ENCODE measurements at places on chromosomes 16 and 17.

DNA sequence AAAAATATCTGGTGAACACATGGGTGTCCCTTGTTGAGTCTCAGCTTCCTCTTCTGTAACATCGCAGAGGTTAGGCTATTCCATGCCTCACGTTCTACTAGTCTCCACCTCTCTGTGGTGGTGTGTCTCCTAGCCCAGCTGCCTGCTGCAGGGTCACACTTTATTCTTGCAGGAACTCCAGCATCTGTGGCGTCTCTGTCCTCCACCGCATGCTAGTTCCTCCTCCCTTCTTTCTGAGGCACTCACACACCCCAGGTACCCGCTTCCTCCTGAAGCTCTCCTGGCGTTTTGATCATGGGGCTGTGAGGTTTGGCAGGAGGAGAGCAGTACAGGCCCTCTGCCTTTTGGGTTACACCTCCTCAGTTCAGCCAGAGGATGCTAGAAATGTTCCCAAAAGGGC lies 9.9 kb upstream of the TEX2 start:
- no peak for DNase-seq

GRCh38 chr17:40122136-40122998 lies 596 bp downstream of the MSL1 start:
- DNase-seq: peak; percentile 44

- peak; percentile 24 for DNase-seq
Measured at GRCh38 chr16:79613009-79613408, 12.5 kb upstream of the MAF start.

- peak; percentile 41 for DNase-seq
Measured at GRCh38 chr16:528111-529011, 849 bp downstream of the CAPN15 start.

- no peak for DNase-seq
Measured at GRCh38 chr16:78331731-78332130, 232.3 kb downstream of the WWOX start.

DNA sequence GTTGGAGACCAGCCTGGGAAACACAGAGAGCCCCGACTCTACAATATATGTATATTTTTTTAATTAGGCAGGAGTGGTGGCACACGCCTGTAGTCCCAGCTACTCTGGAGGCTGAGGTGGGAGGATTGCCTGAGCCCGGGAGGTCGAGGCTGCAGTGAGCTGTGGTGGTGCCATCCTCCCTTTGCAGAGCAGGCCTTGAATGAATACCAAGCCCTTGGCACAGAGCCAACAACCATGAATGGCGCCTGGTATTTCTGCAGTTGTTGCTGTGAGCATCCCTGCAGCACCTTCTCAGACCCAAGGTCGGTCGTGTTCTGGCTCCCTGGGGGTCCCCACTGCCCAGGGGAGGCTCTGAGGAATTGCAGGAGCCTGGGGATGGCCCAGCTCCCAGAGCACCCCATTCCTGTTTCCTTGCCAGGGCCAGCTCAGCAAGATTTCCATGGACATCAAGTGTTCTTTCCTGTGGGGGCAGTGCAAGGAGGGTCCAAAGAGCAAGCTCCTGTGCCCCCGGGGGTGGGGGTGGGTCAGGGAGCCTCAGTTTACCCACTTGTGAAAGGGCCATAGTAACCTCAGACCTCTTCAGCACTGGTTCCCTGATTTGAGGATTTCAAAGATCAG lies 25.6 kb upstream of the RMI2 start:
- DNase-seq: no peak

DNA sequence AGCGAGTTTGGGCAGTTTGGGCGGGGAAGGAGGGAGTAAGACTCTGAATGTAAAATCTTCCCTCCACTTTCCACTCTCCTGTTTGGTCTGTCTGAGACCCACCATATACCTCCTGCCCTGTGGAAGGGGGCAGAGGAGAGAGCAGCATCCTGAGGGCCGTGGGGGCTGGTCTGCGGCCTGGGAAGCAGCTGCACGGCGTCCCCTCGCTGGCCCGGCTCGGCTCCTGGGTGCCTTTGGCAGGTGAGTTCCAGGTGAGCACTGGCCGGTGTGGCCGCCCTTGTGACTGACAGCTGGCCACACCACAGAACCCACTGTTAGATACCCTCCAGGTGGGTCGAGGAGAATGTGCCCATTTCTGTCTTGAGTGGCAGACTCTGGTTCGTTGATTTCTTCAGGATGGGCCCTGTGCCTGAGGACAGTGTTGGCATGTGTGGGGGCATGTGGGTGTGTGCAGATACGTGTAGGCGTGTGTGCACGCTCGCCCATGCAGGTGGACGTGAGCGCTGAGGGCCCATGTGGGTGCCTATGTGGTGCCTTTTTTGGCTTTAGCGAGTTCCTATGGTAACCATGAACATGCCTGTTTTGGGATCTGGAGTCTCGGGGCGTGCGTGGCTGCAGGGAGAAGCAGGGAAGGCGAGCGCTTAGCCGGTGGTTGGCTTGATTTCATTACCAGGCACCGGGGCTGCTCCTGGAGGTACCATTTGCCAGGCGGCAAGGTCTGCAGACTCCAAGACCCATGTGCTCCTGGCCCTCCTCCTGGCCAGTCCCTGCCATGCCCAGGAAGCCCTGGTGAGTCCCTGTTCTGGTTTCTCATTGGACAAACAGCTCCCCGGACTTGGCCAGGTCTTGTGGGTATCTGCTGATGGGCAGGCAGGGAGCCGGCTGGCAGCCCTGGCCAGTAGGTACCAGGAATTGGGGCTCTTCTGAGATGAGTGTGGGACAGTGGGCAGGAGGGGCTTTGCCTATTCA lies 12.4 kb downstream of the RAP1GAP2 start:
- no peak for DNase-seq

DNA sequence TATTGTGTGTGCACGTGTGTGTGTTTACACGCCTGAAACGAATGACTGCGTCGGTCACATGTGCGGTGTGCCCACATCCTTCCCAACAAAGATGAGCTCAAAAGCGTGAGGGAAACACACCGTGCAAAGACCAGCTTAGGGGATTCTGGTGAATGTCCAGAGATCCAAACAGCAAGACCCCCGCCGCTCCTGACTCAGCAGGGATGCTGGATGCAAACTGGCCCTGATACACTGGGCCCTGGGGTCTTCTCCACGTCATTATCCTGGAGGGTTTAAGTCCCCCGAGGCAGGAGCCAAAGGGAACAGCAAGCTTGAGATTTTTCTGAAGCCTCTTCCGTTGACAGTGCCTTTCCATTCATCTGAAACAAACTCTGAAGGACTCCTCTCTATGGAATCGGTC lies 59.2 kb downstream of the TBC1D16 start:
- DNase-seq: no peak

GRCh38 chr17:44081681-44082080 lies 11.1 kb downstream of the G6PC3 start:
- DNase-seq: no peak

GRCh38 chr17:82304826-82305726 lies 12.3 kb downstream of the CD7 start:
- no peak for DNase-seq

DNA sequence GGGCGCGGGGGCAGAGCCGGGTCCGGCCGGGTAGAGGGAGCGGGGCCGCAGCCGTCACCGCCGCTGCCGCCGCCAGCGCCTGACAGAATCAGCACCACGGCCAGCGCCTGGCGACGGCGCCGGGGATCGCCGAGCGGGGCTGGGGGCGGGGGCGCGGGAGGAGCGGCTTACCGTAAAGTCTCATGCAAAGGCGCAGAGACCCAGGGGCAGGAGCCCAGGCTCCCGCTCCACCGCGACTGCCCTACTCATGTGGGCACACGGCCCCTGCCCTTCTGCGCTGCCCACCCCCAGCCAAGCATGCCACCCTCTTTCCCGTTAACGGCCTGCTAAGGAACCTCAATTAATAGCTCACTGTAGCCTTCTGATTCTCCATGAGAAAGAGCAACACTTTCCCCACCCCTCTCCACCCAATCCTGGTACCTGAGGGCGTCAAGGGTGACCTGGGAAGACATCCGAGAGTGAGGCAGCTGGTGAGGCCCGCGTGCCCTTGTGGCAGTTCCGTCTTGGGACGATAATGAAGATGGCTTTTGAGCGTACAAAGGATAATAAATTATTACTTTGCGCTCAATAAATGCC lies at the start of gene SEZ6:
SEZ6 (minus strand) TSS at position 98 of the 576 bp plus-strand sequence. CDS start 164 bp downstream, outside the sequence.
- peak; percentile 71 for DNase-seq

DNA sequence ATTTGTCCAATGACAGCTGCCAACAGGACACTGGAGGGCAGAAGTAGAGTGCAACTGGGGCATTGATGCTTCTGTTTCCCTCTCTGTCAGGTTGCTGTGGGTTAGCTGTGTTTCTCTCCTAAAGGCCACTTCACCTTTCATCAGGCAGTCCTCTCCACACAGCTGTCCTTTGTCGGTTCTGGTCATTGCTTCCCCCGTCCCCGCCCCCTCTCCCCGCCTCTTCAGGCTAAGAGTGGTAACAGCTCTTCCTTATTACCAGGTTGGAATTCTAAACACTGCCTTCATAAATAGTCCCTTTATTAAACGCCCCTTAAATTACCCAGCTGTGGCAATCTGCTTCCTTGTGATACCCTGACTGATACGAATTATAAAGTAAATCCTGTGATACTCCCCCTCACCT lies 31.8 kb upstream of the NSRP1 start:
- DNase-seq: no peak

- DNase-seq: no peak
Measured at GRCh38 chr16:7423434-7424044, 90.9 kb downstream of the RBFOX1 start.

DNA sequence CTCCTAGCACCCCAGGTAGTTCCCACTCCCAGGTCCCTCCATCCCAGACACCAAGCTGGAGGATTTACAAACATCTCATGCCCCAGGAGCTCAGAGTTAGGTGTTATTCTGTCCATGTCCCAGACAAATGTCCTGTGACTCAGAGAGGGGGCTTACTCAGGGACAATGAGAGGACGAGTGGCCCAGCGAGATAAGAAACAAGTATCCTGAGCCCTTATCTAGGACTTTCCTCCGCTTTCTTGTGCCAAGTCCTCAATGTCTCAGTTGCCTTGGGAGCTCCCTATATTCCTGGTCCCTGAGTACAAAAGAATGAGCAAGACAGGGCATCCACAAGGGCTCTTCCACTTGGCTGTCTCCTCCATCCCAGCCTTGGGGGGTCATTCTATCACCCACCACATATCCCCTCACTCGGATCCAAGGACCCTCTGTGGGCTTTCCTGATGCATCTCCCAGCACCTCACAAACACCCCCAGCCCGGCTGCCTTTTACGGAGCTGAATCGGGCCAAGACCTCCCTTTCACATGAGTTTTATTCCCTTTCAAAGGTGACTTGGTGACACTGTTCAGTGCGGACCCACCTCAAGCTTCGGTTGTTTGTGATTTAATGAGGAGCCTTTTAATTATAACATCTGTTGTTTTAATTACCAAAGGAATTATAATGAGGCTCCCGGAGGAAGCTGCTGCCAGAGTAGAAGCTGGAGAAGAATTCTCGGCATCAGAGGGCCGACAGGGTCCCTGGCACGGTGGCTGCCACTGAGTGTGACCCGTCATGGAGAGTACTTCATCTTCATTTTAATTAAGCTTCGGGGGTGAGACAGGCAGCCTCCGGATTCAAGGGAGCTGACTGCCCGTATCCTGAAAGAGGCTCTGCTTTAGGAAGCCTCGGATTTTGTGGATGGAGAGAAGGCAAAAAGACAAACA lies 121.5 kb downstream of the WSCD1 start:
- no peak for DNase-seq

All from fibroblast of skin of scalp (primary cell).